NCI-H345 (cell line): ENCODE measurements at places on chromosomes 3 and 15.

- no peak for DNase-seq
Measured at GRCh38 chr15:29103824-29104565, 165.6 kb downstream of the NSMCE3 start.

- DNase-seq, result no peak
Measured at GRCh38 chr3:134330883-134331810, 43.1 kb downstream of the AMOTL2 start.

- DNase-seq, result no peak
Measured at GRCh38 chr15:100343251-100343650, 1.5 kb upstream of the ADAMTS17 start.

DNA sequence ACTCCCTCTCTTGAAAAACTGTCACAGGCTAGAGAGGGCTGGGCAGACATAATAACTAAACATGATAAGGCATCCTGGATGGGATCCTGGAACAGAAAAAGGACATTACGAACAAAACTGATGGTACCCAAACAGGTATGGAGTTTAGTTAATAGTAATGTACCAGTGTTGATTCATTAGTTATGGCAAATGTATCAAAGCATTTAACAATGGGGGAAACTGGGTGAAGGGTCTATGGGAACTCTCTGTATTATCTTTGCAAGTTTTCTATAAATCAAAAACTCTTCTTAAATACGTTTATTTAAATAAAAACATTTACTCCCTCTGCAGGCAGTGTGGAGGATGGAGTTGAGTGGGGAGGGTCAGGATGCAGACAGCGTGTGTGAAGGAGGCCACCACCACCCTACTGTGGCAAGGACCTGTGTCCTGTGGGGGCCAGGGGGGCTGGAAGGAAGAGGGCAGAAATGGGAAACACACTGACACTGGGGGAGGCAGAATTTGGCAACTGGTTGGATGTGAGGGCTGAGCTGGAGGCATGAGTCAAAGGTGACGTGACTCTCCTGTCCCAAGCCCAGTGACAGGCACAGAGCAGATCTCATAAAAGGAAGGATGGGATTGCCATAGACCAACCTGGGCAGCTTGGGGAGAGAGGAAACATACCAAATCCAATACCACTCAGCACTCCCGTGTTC lies 59.6 kb upstream of the ITGA11 start:
- no peak for DNase-seq

DNA sequence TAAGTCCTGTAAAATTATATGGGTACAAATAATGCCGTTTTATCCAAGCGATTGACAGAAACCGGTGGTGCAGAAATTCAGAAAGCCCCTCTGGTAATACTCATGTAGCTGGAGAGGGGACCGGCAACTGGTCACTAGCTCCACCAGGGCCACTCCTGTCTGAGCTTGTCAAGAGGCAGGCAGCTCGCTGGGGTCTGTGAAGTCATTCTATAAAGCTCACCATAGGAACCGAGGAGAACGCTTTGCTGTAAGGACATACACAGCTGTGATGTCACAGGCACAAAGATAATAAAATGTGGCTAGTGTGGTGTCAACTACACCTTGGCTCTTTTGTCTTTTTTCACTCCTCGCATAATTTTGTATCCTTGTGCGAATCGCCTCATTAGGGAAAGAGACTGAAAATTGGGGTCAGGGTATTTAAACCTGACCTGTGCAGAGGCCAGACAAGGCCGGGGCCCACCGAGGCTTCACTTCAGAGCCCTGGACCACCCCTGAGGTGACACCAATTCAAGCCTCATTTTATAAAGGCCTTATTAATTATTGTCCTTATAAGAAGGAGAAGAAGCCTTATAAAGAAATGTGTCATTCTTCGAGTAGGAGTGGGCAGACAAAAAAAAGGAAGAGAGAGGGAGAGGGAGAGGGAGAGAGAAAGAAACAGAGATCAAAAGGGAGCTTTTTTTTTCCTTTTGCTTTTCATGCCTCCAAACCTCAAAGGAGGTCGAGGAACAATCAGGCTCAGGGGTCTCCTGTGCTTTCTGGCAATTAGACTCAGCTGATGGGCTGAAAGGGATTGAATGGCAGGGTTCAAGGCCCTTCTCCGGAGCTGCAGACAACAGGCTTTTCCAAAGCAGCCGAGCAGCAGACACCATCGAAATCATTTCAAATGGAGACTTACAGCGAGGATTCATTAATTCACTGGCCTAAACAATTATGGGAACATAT lies 813.3 kb upstream of the ARRDC4 start:
- DNase-seq, result no peak

- DNase-seq, result no peak
Measured at GRCh38 chr3:88773766-88774165, 333.7 kb upstream of the EPHA3 start.

DNA sequence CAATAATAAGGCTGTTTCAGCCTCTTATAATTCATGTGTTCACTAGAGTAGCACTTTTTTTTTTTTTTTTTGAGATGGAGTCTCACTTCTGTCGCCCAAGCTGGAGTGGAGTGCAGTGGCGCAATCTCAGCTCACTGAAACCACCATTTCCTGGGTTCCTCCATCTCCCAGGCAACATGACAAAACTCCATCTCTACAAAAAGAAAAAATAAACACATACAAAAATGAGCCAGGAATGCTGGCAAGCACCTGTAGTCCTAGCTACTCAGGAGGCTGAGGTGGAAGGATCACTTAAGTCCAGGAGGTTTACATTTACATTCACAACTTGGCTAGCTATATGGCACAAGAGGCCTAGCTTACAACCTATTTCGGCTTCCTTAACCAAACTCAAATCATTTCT lies 6.8 kb downstream of the USP4 start:
- DNase-seq, result no peak

DNA sequence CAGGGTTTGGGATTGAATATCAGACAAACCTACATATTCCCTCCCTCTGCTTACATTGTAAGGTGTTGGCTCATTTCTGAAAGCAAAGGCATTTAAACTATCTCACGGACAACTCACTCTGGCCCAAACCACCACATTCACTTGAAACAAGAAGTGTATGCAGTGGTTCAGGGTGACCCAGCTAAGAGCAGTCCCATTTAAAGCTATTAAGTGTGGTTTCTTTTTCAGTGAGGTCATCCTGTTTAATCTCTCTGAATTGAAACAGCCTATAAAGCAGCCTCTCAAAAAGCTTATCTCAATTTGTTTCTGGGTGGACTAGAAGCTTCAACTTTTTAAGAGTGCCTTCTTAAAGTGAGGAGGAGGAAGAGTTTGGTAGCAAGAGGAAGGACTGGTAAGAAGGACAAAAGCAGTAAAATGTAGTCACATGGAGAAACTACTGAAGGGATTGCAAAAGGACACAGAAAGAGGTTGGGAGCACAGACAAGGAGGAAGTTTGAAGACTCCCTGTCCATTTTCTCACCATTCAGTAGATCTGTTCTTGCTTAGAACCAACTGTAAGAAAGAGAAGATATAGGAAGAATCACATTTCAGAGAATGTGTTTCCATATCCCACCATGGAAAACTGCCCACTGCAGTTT lies 151.6 kb downstream of the TMCO5A start:
- DNase-seq, result no peak

GRCh38 chr15:59140422-59141226 lies 35.7 kb downstream of the CCNB2 start:
- DNase-seq, result no peak

DNA sequence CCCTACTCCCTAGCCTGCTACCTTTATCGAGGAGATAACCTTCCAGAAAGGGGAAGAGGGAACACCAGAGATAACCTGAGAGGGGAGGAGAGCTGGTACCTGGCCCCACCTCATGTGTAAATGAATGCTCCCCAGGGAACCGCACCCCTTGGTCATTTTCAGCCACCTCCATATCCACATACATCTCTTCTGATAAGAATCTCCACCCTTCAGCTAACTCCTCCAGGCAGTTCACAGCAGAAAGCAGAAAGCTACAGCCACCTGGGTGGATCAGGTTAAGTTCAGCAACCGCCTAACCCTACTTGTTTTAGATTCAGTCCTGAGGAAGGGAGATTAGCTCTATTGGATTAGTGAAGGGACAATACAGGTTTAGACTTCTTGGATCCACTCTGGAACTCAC lies 38.0 kb upstream of the TIMP4 start:
- no peak for DNase-seq

DNA sequence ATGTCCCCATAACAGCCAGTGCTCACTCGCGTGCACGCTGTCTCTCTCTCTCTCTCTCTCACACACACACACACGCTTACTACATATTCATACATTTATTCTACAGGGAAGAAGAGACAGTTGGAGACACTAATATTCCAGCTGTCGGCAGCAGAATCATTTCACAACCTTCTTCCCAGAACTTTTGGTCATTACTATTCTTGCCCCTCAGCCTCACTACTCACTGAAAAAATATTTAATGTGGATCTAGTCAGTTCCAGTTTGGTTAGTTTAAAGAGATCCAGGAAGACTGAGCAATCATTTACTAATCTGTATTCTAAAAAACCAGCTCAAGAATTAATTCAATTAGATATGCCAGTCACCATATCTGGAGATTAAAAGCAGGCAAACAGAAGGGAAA lies 394.9 kb downstream of the PTPRG start:
- DNase-seq, result no peak

DNA sequence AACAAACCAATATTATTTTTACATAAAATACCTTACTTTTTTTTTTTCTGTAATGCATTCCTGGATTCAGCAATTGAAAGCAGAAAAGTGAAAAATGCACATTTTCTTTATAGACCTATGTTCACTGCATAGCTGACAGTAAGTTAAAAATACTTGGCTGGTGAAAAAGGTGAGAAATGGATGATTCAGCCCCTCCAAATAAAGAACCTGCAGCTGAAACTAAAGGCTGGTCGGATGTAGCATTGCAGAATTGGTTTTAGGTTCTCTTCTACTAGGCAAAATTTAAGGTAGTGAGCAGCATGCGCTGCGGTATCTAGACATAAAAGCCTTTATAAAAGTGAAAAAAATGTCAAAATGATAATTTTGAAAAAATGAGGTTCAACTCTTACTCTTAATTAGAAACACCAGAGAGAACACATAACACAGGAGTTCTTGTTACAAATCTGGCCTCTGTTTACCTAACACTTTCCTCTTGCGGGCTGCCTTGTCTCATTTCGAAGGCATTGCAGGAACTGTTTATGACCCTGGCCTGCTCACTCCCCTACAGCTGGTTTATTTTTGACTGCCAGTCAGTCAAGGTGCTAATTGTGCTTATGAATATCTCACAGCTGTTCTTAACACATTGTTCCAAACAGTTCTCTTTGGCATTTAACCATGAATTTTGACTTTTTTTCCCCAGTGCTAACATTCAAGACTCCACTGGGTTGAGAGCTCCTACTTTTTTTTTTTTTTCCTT lies 455.4 kb upstream of the TBL1XR1 start:
- no peak for DNase-seq

GRCh38 chr15:68330416-68330815 lies 52.9 kb downstream of the FEM1B start:
- no peak for DNase-seq

DNA sequence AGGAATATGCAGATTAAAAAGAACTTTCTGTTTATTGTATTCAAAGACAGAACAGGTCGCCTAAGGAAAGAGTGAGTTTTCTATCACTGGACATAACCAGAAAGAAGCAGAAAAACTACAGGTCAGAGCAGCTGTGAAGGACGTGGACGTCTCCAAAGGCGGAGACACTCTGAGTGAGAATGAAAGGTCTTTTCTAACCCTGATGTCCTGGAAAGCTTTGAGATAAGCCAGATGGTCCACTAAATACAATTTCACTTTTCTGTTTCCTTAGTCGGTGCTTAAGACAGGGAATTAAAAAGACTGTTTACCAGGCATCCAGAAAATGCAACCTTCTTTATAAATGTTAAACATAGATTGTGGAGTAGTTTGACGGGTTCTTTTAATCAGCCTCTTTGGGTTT lies 360.4 kb downstream of the FGF12 start:
- no peak for DNase-seq

DNA sequence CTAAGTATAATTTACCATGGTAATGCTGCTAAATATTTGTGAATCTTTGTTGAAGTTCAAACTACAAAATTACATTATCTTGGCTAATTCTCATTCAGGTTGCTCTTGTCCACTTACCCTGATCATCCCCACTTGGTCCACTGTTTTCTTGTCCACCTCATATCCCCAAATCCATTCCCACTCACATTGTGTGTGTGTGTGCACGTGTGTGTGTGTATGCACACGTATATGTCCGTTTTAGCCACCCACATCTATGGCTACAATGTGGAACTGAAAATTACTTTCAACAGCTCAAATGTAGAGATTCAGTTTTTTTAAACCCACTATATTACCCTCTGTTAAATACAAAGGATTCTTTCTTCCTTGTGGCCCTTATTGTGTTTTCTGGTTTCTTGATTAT lies 15.2 kb upstream of the MEIS2 start:
- DNase-seq, result no peak

DNA sequence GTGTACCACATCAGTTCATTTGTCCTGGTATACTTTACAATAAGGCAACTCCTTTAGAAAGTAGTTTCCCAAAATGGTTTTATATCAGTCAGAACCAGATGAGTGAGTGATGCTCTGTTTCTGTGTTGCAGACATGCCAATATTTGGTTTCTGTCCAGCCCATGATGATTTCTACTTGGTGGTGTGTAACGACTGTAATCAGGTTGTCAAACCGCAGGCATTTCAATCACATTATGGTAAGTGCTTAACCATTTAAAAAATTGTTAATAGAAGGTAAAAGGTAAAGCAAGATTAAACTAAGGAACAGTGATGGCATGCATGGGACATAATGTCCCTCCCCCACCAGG lies 40.0 kb upstream of the SCAANT1 start:
- no peak for DNase-seq

DNA sequence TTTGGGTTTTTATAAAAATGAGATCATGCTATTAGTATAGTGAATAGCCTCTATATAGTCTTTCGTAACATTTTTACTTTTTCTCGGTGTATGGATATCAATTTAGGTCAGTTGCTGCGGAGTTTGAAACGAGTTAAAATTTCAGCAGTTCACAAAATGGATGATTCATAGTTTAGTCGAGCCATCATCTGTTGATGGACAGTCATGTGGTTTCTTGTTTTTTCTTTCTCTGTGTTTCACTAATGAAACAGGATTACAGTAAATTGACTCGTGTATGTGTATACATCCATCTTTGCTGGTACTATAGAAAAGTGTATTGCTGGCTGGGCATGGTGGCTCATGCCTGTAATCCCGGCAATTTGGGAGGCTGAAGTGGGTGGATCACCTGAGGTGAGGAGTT lies 106.8 kb downstream of the IGF1R start:
- no peak for DNase-seq

GRCh38 chr3:68328049-68328448 lies 604.3 kb downstream of the TAFA4 start:
- no peak for DNase-seq

- DNase-seq, result peak; percentile 79
Measured at GRCh38 chr15:58475573-58476524, 44.1 kb downstream of the LIPC start.

DNA sequence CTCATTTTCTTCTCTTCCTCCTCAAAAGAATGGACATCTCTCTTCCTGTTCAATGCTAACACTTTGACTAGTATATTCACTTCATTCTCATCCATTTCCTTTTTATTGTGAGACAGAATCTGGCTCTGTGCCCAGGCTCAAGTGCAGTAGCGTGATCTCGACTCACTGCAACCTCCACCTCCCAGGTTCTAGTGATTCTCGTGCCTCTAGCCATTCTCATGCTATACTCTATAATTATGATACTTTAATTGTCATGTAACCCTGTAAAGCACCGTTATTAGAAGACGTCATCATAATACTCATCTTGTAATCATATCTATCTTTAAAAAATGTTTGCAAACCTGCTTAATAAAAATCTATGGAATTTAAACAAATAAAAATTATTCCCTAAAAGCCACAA lies 107.0 kb downstream of the SHOX2 start:
- DNase-seq, result peak; percentile 83

GRCh38 chr15:51533672-51534398 lies 88.7 kb downstream of the DMXL2 start:
- no peak for DNase-seq
